ENCODE measurements at places on chromosomes 2 and 18. TPM values are rescaled to one million over a fixed set of nuclear protein-coding genes. Genes with fewer than 3 reads are reported as not detected.

SCN3A gene
- not detected for polyA plus RNA-seq

POTEJ gene
- 0.59 TPM for polyA plus RNA-seq

GRCh38 chr2:226583715-226584114 is 215.9 kb downstream of the IRS1 start:
- no peaks in the 10 kb centered on the region for H3K36me3 ChIP-seq
- no peak overlapping the region for H3K27ac ChIP-seq
- H3K27me3 ChIP-seq = no peaks in the 10 kb centered on the region

DNA sequence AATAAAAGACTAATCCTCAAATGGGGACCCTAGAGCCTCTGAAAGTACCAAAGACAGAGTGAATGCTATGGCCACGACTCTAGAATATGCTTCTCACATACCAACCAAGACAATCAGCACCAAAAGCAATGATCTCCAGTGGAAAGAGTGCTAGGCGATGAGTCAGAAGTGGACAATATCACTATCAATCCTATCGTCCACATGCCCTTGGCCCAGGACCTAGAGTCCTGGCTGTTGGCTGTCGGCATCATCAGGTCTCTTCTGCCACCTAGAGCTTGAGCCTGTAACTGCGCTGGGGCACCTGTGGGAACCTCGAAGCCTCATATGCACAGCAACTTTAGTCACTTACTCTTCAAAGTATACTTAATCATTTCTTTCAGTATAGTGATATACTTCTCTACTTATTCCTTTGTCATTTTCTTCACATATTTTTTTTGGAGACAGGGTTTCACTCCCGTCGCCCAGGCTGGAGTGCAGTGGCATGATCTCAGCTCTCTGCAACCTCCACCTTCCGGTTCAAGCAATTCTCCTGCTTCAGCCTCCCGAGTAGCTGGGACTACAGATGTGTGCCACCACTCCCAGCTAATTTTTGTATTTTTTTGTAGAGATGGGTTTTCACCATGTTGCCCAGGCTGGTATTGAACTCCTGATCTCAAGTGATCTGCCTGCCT is 29.7 kb downstream of the NOL10 start:
- H3K27ac ChIP-seq = no peak overlapping the region
- H3K27me3 ChIP-seq = no peaks in the 10 kb centered on the region
- no peaks in the 10 kb centered on the region for H3K4me1 ChIP-seq
- DNase-seq = peak; percentile 58

DNA sequence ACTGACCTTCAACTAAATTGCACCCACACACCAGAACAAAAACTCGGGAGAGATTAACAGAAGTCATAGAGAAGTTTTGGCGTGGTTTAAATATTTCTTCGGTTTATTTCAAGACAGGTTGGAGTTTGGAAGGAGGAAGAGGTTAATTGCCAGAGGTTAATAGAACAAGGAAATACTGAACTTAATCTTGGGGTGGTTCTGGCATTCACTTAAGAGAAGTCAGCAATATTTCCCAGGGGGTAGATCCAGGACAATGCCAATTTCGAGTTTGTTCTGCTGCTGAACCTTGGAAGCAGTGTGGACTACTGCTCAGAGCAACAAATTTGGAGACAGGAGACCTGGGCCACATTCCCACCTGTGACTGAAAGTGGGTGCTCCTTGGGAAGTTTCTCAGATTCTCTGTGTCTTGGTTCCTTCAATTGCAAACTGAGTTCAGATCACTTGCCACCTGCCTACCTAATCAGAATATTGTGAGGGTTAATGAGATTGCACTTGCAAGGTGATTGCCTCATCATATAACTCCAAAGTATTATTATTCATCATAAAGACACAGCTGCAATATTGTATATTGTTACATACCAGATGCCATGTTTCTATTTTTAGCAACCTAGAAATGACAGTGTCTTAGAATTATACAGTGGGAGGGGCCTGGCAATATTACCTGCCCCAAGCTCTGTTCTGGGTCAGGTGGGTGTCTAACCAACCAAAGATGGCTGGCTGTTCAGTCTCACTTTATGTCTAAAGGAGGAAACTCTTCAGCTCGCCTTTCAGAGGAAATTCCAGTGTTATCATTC is 217.4 kb downstream of the CDCA7 start:
- no peak overlapping the region for H3K27ac ChIP-seq
- no peak for DNase-seq
- no peaks in the 10 kb centered on the region for H3K36me3 ChIP-seq
- H3K4me1 ChIP-seq = peaks cover 5% of the 10 kb centered on the region

Measured in cardiac muscle cell (in vitro differentiated cells and primary cell).